ENCODE measurements at places on chromosomes 1 and 21.

GRCh38 chr1:64539781-64540218 is 69.9 kb downstream of the CACHD1 start:
- DNase-seq: no peak

- DNase-seq: no peak
These were observed 35.8 kb downstream of the LHX8 start for GRCh38 chr1:75170011-75170410.

- DNase-seq: no peak
These were observed 22.5 kb upstream of the RHBDL2 start for GRCh38 chr1:38964140-38964548.

DNA sequence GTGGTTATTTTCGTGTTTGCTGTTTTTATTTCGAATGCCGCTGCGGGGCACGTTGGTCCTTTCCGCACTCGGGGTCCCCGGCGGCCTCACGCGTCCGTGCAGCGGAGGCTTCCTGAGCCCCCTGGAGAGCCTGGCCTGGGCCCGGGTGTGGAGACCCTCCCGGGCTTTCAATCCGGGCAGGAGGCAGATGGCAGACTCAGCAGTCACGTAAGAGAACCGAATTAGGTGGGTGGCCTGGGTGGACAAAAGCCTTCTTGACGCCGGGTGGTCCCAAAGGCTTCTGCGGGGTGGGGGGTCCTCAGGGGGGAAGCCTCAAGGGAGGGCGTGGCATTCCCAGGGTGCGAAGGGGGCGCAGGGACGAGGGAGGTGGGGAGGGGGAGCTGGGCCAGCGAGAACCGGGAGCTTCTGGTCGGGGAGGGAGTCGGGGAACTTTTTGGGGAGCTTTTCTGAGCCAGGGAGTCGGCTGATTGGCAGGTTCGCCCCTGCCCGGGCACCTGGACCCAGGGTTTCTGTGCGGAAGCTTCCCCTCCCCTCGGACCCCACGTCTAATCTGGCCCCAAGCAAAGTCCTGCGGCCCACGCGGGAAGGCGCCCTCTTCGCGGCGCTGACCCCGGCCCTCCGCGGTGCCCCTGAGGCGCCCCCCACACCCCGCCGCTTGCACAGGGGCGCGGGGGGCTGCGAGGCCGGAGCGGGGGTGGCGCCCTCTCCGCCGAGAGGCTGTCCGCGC is 1.3 kb upstream of the HES4 start:
- DNase-seq: no peak

DNA sequence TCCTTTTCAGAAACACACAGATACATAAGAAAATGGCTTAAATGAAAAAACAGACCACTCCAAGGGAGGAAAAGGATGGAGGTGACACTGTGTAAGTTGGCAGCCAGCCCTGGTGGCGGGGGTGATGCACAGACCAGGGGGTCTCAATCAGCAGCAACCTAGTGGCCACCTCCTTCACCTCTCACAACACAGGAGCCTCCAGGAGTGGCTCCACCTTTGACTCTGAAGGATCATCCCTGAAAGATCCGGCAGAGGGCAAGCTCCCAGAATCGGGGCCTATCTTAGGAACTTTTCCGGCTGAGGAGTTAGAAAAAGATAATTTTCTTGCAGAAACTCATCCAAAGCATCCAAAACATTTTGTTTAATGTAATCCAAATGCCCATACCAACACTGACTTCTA is 51.2 kb upstream of the SMYD2 start:
- no peak for DNase-seq

DNA sequence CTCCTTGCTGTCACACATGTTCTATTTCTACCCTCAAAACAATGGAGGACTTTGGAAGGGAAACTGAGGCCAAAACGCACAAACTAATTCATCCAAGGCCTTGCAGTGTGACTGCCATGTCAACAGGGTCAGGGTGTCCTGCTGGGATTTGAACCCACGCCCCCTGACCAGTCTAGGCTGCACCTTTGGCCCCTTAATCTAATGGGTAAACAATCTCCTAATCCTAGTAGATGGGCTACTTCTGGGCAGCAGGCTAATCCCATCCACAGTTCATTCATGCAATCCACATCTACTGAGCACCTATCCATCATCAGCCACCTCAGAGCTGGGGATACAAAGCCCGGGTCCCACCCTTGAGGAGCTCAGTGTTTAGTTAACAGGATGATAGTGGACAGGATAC is 17.0 kb upstream of the LEFTY2 start:
- no peak for DNase-seq

Data from activated CD4-positive, CD25-positive, alpha-beta regulatory T cell (primary cell).